ENCODE measurements at places on chromosomes 16 and 17.

DNA sequence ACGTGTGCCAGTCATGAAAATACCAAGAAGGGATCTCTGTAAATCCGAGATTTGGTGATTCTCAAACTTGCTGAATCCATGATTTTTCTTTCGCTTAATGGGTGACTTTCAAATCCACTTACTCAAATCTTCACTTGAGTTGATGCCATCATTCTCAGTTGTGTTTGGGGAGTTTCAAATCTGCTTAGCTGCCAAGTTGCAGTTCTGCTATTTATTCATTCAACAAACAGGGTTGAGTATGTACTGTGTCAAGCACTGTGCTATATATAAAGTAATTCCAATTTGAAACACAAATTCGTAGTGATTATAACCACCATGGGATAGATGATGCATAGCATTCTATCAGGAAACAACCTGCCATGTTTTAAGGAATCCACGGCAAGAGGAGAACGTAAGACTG lies 394.3 kb downstream of the CDH13 start:
- no peak for DNase-seq

DNA sequence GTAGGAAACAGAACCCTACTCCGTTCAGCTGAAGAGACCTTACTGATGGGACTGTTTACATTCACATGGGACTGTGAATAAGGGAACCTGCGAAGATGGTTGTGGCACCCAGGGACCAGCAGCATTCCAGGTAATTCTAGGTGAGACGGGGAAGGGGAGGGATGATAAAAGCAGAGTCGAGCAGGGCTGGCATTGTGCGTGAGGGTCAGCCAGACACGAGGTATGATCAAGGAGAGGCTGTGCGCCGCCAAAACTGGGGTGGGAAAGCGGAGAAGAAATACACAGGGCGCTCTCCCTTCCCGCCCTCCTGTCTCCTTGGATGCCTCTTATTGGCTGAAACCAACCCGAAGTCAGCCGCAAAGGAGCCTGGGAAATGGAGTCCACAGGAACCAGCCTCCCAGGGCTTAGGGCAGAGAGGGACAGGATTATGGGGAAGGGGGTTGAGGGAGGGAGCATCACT lies 38.4 kb upstream of the CSNK2A2 start:
- DNase-seq = no peak

DNA sequence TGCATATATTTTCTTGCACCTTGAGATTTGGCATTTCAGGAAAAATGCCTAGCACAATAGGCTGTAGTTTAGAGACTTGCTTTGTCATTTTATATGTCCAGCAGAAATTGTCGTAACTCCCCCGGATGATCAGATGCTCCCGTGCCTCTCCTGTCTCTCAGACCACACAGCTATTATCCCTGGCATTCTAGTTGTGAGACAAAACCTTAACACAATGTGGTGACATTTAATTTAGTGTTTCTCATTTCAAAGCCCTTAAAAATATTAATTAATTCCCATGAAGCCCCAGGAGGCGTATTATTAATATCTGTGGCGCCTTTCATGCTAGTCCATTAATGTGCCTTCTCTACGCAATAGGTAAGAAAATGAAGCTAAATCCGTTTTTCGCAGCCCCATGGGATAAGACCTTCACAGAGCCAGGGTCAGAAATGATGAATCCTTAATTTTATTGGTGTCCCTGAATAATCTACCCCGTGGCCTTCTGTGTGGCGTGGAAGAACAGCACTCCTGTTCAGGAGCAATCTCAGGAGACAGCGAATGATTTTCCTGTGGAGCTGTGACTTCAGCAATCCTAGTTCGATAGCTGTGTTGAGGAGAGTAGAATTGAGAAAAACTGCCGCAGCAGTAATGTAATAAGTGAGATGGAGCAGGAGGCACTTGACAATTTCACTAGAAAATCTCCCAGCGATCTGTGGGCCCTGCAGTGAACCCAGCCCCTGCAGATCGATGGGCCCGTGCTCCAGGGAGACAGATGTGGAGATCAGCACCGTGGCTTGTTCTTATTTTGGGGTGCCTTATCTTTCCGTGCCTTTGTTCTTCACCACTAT lies 157.9 kb downstream of the RPTOR start:
- DNase-seq = no peak

GRCh38 chr16:53542283-53542682 lies 39.3 kb upstream of the AKTIP start:
- DNase-seq = no peak

DNA sequence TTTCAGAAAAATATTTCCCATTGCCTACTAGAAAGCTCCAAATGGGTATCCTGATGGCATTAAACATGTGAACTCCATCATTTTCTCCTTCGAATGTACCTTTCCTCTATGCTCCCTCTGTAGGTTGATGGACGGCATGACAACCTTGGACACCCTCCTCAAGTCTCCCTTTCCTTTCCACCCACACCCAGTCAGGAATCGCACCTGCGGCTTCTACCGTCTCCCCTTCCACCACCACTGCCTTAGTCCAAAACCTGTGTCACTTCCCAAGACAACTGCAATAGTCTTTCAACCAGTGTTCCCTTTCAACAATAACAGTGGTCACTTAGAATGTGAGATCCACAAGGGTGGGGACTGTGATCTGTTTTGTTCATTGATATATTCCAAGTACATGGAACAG lies 233.1 kb upstream of the AXIN2 start:
- DNase-seq = no peak

DNA sequence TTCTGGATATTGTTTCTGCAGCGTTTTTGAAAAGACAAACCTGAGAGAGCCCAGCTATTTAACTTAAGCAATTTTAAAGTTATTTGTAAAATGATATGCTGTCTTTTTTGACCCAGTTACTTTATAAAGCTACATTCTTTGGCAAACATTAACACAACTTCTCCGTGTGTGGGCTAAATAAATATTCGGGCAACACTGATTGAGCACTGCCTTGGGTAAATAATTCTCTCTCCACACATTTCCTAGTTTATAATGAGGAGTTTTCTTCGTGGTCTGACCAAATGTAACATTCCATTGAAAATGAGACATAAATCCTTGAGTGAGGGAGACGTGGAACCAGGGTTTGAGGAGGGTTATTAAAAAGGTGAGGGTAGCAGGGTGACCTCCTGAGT lies 142.8 kb downstream of the WWOX start:
- no peak for DNase-seq

- DNase-seq = no peak
These were observed 93.1 kb downstream of the XYLT1 start for GRCh38 chr16:17377360-17378324.

- DNase-seq = peak; percentile 75
These were observed 11.1 kb downstream of the BPTF start for GRCh38 chr17:67836205-67836987.

- DNase-seq = no peak
These were observed 246.2 kb downstream of the KATNIP start for GRCh38 chr16:27795992-27796614.

DNA sequence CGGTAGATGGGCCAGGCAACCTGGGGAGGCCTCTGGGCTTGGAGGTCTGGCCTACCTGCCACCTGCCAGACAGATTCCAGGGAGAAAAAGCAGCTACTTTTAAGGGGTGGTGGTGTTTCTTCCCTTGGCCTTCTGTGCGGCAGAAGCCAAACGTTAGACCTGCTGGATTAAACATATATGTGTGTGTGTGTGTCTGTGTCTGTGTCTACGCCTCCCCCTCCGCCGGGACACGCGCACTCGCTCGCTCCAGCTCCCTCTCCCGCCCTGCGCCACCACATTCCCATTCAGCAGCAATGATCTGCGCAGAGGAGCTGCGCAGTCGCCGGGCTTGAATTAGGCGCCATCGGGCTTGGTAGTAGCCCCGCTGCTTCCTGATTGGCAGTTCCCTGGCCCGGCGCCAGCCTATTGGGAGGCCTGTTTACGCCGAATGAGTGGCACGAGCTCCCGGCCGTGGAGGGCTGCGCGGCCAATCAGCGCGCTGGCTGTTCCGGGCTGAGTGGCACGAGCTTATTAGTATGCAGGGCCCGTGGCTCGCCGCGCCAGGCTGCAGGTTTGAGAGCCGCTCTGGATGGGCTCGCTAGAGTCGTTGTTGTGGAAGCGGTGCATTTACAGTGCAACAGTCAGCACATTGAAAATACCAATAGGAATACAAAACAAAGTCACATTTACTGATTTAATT lies at the start of gene BAHCC1:
BAHCC1 (plus strand) TSS at position 537 of the 679 bp plus-strand sequence. CDS start 4,283 bp downstream, outside the sequence.
- peak; percentile 98 for DNase-seq

DNA sequence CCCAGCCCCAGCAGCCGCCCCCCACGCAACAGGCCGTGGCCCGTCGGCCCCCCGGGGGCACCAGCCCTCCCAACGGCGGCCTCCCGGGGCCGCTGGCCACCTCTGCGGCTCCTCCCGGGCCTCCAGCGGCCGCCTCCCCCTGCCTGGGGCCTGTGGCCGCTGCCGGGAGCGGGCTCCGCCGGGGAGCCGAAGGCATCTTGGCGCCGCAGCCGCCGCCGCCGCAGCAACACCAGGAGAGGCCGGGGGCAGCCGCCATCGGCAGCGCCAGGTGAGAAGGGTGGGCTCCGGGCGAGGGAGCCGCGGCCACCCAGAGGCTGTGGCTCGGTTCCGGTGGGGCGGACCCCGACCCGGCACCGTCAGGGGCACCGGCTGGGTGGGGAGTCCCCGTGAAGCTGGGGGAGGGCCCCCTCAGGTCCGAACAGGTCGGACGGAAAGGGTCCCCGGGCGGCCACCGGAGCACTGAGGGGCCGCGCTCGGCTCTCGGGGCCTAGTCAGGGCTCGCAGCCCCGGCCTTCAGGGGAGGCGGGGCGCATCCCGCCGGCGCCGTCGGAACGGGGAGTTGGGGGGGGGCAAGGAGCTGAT lies 583 bp downstream of the ATXN2L start:
- no peak for DNase-seq

GRCh38 chr17:55160501-55160900 lies 104.3 kb upstream of the HLF start:
- no peak for DNase-seq

DNA sequence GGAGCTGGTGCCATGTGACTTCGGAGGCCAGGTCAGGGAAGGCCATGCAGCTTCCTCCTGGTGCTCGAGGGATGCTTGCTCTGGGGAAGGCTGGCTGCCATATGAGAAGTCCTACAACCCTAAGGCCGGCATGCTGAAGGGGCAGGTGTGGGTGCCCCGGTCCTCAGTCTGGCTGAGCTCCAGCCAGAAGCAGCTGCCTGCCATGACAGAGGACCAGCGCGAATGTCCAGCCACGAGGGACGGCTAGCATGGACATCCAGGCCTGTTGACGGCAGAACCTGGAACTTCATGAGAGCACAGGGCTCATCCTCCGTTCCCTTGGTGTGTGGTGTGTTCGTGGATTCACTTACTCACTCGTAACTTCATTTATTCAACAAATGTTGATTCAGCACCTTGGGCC lies 140.6 kb downstream of the IRF8 start:
- no peak for DNase-seq

GRCh38 chr17:32943206-32943605 lies 15.3 kb downstream of the TMEM98 start:
- peak; percentile 15 for DNase-seq

DNA sequence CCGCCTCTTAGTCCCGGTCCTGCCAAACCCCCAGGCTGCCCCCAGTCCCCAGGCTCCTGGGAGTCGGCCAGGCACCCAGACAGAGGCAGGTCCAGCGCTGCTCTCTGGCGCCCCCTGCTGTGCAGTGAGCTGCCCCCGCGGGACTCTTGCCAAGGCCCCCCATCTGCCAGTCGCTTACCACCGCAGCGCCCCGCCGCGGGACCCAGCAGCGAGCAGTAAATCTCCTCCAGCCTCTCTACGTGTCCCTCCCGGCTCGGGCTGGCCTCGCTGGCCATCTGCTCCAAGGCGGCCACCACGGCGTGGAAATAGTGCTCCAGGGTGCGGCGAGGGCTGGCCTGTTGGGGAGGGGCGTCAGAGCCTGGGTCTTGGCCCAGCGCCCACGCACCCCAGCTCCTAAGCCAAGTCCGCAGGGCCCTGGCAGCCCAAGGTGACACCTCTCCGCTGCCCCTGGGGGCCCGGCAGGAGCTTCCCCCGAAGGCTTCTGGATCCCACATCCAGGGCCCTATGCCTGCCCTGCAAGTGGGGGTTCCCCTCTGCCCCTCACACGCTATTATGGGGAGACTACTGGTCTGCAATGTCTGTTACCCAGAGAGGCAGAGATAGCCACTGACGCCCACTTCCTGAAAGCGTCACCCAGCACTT lies 33.7 kb upstream of the MFSD6L start:
- DNase-seq = no peak

GRCh38 chr17:49707246-49707607 lies 537 bp downstream of the SLC35B1 start:
- DNase-seq = no peak

- no peak for DNase-seq
These were observed 143.1 kb downstream of the CDH13 start for GRCh38 chr16:82769845-82770244.

DNA sequence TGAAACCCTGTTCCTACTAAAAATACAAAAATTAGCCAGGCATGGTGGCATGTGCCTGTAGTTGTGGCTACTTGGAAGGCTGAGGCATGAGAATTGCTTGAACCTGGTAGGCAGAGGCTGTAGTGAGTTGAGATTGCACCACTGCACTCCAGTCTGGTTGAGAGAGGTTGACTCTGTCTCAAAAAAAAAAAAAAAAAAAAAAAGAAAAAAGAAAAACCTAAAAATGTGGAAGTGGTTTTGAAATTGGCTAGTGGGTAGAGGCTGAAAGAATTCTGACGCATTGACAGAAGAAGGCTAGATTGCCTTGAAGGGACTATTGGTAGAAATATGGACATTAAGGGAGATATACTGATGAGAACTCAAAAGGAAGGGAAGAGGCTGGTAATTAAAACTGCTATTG lies 33.6 kb upstream of the CPPED1 start:
- no peak for DNase-seq

DNA sequence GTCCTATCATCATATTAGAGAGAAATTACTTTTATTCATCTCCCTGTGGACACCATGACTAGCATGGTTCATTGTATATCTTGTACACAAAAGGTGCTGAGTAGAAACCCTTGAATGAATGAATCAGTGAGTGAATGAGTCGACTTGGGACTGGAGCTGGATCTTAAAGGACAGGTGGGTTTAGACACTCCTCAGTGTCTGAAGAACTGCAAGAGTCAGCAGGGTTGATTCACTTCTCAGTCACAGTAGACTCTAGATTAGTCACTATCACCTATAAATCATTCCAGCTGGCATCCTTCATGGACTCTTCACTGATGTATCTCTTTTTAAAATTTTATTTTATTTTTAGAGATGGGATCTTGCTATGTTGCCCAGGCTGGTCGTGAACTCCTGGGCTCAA lies 30.1 kb upstream of the PMFBP1 start:
- peak; percentile 18 for DNase-seq

GRCh38 chr17:31573861-31574260 lies 182.4 kb downstream of the RAB11FIP4 start:
- no peak for DNase-seq

DNA sequence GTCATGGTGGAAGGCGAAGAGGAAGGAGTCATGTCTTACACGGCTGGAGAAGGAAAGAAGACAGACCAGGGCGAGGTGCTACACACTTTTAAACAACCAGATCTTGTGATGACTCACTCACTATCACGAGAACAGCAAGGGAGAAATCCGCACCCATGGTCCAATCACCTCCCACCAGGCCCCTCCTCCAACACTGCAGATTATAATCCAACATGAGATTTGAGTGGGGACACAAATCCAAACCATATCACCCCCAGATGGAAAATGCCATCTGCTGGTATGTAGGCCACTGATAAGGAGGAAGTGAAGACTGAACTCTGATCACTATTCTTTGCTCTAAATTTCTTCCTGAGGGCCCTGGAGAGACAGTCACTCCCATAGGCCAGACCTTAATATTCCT lies 7.5 kb upstream of the ITGAX start:
- DNase-seq = no peak

- DNase-seq = no peak
These were observed 18.8 kb upstream of the IRF8 start for GRCh38 chr16:85879975-85880831.
